Stimulated activated CD4-positive, alpha-beta T cell treated with anti-CD3 and anti-CD28 coated beads, Interleukin-2, amount 100 ng/mL, for 4 hours (primary cell): ENCODE measurements at places on chromosomes 3 and 15.

DNA sequence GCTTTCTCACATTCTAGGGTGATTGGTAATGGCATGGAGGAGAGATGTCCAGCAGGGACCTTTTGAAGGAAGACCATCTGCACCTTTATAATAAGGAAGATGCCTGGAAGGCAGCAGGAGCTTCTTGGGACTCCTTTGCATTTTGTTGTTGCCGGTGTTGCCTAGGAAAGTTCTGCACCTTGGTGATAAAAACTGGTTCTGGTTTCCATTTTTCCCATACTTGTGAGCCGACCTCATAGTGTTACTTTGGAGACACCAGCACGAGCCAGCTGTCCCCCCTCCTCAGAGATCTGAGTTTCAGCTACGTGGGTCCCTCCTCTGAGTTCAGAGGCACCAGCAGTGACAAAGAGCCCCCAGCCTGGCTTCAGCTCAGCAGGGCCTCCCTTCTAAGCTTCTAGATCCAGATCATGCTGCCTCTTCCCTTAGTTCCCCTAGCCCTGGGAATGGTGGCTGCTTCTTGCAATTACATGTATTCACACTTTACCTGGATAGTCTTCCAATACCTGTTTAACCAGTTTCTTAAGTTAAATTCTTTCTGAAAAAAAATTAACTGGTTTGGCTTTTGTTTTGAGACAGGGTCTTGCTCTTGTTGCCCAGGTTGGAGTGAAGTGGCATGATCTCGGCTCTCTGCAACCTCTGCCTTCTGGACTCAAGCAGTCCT, 18.0 kb upstream of the FSTL1 start:
- no peak for DNase-seq

DNA sequence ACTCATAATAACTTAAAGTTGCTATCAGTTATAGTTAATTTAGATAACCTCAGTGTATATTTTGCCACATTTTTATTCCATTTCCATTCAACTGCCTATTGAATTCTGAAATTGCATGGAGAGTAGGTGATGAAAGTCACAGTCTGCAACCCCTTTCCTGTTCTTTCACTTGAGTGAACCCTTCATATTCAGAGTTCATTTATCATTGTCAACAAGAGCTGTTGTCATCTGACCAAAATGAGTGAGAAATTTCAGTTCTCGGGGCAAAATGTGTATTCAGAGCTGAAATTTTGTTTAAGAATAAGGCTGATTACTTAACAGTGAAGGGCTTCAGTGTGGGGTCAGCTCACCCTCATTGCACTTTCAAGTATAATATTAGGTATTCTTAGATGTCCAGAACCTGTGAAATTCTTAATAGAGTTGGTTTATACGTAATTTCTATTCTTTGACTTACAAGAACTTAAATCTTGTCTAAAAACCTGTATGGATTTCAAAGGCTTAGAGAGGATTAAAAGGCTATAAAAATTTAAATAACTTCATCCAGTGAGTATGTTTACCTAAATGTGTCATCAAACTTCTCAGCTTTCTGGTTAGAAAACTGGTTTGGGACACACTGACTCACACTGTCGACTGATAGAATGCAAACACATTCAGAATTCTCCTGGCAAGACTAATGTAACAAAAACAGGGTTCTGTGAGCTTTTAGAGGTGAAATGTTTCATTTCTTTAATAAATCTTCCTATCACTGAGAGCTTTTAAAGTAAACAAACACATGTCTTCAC, 92.2 kb downstream of the CMSS1 start:
- DNase-seq: no peak

- DNase-seq: no peak
These were observed 549.0 kb downstream of the EPHA3 start for GRCh38 chr3:89656388-89656787.

DNA sequence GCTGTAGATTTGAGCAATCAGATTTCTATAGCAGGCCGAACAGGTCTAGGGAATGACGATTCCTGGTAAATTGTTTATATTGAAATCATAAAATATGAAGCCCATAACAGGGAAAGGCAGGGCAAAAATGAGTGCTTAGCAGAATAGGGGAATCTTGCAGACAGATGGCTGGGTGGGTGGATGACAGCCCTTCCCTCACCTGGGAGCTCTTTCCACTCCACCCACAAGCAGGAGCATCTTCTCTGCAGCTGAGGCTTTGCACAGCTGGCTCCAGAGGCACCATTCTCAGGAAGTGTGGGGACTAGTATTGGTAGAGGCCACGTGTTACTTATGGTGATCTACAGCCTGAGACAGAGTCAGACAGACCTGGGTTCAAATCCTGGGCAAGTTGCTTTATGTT, 55.9 kb upstream of the SYN2 start:
- no peak for DNase-seq

GRCh38 chr15:95486224-95486623, 844.3 kb upstream of the NR2F2 start:
- DNase-seq: no peak

DNA sequence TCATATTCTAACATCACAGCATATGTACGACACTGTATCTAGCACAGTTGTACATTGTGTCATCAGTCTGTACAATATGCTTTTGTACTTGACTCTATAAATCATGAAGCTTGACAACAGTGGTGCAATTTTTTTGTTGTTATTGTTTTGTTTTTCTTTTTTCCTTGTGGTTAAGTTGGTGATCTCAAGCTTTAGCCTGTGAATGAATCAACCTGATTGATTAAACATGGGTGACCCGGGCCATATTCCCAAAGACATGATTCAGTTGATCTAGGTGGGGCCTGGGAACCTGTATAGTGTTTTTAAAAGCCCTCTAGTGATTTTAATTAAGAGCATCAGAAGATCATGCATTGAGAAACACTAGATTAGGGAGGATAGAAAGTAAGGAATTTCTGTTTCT, 101.8 kb upstream of the AADACL2 start:
- DNase-seq: no peak

DNA sequence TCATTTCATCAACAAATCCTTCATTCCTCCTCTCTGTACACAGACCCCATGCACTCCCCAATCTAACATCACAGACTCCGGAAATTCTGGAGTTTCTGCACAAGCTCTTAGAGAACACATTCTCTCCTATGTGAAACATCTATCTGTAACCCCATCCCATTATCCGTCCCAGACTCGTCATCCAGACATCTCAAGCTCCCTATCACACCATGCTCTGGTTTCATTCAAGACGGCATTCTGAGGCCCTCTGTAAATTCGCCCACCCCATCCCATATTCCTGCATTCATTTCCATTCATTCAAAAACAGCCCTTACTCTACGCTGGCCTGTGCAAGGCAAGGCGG, 575 bp downstream of the LEO1 start:
- no peak for DNase-seq

- DNase-seq: no peak
These were observed 6.7 kb upstream of the ZBED2 start for GRCh38 chr3:111601810-111602209.

DNA sequence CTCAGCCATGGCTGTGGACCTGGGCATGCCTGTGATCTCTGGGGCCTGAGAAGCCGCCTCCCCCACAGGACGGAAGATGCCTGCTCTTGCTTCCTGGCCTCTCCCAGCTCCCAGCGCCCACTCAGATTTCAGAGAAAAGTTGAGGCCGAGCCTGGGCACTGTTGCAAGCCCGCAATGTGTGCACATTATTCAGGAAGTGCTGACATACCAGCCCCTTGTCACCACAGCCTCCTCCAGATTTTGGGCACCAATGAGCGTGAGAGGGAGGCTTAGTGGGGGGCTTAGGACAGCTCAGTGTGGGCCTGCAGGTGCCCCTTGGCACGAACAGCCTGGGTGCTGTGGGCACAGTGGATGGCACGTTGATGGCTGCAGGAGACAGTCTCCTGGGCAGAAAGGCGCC, 1400.9 kb upstream of the ALCAM start:
- DNase-seq: no peak

DNA sequence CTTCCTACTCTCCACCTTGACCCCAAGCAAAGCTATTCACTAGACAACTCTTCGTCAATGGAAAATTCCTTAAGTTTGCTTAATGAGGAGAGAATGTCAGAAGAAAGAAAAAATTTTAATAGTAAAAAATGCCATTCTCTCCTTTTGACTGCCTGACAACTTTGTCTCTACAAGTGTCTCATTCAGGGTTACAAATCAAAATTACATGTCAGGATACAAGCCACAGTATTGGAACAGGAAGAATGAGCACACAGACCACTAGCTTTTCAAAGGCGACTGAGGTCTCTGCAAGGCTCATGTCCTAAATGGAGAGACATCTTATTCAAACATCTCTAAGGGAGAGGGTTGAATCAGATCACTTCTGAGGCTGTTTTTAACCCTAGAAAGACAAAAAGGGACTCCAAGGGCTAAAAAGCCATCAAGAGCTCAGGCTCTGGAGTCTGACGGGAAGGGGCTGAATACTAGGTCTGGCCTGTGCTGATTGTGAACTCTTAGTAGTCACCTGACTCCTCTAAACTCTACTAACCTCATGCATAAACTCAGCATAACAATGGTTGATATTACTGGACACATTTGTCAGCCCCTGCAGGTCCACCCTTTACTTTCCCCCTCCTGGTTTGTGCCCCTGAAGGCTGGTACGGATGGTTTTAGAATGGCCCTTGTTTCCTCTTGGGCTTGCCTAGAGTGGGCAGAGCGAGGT, 12.8 kb upstream of the MEIS2 start:
- no peak for DNase-seq

- no peak for DNase-seq
These were observed 92.6 kb downstream of the ERC2 start for GRCh38 chr3:56375654-56376053.

- no peak for DNase-seq
These were observed 885.4 kb downstream of the PDCD6IP start for GRCh38 chr3:34683851-34684250.
